ENCODE measurements at places on chromosomes 1 and 21.

DNA sequence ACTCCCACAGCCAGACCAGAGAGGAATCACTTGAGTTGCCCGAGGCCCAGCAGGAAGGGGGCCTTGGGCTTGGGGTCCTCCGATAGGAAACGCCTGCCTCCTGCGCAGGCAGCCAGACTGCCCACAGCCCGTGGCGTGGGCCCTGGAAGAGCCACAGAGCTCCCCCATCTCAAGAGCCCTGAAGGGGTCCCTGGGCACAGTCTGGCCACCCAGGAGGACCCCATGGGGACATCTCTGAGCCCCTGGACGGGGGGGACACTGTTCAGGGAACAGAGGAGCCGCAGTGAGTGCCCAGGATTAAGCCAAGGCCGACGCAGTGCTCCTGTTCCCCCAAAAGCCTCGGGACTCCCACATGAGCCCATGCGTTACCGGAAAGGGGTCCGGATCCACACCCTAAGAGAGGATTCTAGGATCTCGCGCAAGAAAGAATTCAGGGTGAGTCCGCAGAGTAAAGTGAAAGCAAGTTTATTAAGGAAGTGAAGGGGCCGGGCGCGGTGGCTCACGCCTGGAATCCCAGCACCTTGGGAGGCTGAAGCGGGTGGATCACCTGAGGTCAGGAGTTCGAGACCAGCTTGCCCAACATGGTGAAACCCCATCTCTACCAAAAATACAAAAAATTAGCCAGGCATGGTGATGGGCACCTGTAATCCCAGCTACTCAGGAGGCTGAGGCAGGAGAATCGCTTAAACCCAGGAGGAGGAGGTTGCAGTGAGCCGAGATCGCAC, 38.1 kb upstream of the LBR start:
- DNase-seq = no peak

DNA sequence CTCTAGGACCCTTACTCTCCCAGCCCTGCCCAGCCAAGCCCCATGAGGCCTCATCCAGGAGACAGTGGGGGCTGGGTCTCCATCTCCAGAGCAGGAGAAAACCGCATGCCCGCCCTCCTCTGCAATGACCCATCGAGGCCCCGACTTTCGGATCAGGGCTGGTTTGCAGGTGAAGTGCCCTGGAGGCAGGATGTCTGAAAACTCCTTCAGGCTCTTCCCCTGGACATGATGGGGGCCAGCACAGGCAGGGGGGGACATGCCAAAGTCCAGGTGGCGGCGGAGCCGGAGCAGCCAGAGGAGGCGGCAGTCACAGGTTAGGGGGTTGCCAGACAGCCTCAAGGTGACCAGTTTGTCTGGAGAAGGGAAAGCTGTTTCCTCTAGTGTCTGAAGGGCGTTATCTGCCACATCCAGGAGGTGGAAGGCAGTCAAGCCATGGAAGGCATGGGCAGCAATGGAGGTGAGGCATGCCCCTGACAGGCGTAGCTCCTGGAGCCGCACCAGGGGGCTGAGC, 3.9 kb downstream of the LINGO4 start:
- no peak for DNase-seq

- DNase-seq = no peak
Observed at GRCh38 chr1:8170059-8170835, 144.1 kb upstream of the ERRFI1 start.

DNA sequence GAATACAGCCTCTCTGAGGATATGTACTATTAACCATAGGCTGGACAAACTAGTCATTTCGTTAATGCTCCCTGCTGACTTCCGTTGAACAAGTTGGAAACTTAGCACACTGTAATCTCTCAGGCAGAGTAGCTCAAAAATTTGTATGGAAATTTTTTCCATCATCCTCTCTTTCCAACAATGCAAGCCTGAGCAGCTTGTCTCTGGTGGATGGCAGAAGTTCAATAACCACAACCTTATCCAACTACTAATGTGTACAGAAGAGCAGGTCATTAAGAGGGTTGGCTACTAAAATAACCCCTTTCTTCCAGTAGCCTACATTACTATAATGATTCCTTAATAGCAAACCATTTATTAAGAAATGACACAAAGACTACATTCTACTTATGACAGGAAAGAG, 262.3 kb downstream of the NFIA start:
- no peak for DNase-seq

DNA sequence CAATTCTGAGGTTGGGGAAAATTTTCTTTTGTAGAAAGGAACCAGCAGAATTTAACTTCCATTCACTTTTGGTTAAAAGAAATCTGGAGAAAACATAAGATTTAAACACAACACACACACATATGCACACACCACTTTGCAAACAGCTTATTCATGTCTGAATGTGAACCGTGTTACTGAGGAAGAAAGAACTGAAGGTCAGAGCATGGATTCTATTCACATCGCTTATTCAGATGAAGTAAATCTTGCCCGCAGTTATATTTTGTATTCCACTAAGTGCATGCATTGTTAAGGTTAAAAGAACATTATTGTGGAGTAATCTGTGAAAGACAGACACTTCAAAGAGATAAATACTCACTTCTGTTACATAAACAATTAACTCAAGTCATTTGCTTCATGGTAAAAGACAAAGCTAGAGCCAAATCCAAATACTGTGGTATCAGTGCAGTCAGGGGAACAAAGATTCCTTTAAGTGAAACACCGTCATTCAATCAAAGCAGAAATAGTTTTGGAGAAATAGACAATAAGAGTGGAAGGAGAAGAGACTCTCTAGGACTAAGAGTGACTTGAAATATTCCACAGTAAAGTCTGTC, 82.0 kb downstream of the LRRC53 start:
- no peak for DNase-seq

- no peak for DNase-seq
Observed at GRCh38 chr1:154703170-154703569, 95.2 kb upstream of the ADAR start.

GRCh38 chr1:232503497-232503896, 126.4 kb downstream of the SIPA1L2 start:
- no peak for DNase-seq

All from activated naive CD4-positive, alpha-beta T cell treated with anti-CD3 and anti-CD28 coated beads, Interleukin-2, amount 10 ng/mL, durations not matched to agents 7 days and 5 days (primary cell).